ENCODE measurements at places on chromosomes 11 and 22. TPM values are rescaled to one million over a fixed set of nuclear protein-coding genes. Genes with fewer than 3 reads are reported as not detected.

Gene NRGN
- total RNA-seq = 58.9 TPM

Gene RASD2
- total RNA-seq = 0.52 TPM

Gene CTTN
- total RNA-seq = 16.5 TPM

Gene TYR
- total RNA-seq = not detected

Gene HEPN1
- total RNA-seq = not detected

Gene ST14
- 11.4 TPM for total RNA-seq

Gene XKR3
- not detected for total RNA-seq

Gene XNDC1N
- total RNA-seq = 10.3 TPM

Gene FGF19
- total RNA-seq = not detected

Gene SCT
- total RNA-seq = not detected

Gene PAX6
- total RNA-seq = 0.21 TPM

Gene WBP2NL
- total RNA-seq = 0.42 TPM

Gene B4GALNT4
- 0.21 TPM for total RNA-seq

Gene APOL6
- total RNA-seq = 54.4 TPM

Gene RIC8A
- total RNA-seq = 53.4 TPM

Gene NXPE1
- not detected for total RNA-seq

Gene TEX12
- total RNA-seq = 0.63 TPM

Gene PTS
- total RNA-seq = 37.3 TPM

Gene RASGRP2
- 126 TPM for total RNA-seq

Gene LMO2
- total RNA-seq = 28.4 TPM

Gene ARSA
- 21.3 TPM for total RNA-seq

Gene EEF1G
- total RNA-seq = 2,066 TPM

Gene MOGAT2
- not detected for total RNA-seq

Gene ANAPC15
- total RNA-seq = 30.2 TPM

Gene KIF18A
- total RNA-seq = 6.2 TPM

Gene SLC25A45
- 12.6 TPM for total RNA-seq

Gene FAM83F
- total RNA-seq = 2.7 TPM

Gene LYVE1
- under 0.01 TPM for total RNA-seq

Gene MMP12
- total RNA-seq = not detected

Gene SHANK3
- total RNA-seq = under 0.01 TPM

Gene MMP27
- not detected for total RNA-seq

Gene SEZ6L
- total RNA-seq = 0.84 TPM

Gene PRR33
- total RNA-seq = not detected

Gene KCNK4
- total RNA-seq = not detected

Gene VSIG2
- 0.42 TPM for total RNA-seq
